ENCODE measurements at places on chromosomes 3 and 15.

- no peak for DNase-seq
Observed at GRCh38 chr3:107432646-107433045, 55.4 kb downstream of the CCDC54 start.

- DNase-seq: peak; percentile 78
Observed at GRCh38 chr3:64489361-64490044, 198.3 kb downstream of the ADAMTS9 start.

DNA sequence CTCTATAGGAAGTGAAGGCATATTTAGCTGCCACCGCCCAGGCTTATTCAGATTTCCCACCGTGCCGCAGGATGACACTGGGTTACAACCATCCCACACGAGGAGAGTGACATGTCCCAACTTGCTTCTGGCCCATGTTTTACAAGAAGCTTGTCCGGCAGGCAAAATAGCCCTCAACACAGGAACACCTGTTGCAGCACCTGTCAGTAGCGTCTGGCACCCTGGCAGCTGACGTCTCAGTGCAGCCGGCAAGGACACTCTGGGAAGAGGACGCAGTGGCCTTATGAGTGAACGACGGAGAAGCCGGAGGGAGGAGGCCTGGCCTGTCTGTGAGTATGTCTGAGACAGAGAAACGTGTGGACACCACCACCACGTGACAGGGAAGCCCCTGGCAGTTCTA, 32.1 kb downstream of the FAM174B start:
- DNase-seq: peak; percentile 21

GRCh38 chr3:134839422-134839821, 44.4 kb downstream of the EPHB1 start:
- no peak for DNase-seq

GRCh38 chr15:34737477-34737876, 17.3 kb downstream of the GJD2 start:
- no peak for DNase-seq

GRCh38 chr15:43144512-43144911, 11.1 kb downstream of the TMEM62 start:
- DNase-seq: no peak
